Non-pigmented ciliary epithelial cell (primary cell): ENCODE measurements at places on chromosomes 13 and 19.

DNA sequence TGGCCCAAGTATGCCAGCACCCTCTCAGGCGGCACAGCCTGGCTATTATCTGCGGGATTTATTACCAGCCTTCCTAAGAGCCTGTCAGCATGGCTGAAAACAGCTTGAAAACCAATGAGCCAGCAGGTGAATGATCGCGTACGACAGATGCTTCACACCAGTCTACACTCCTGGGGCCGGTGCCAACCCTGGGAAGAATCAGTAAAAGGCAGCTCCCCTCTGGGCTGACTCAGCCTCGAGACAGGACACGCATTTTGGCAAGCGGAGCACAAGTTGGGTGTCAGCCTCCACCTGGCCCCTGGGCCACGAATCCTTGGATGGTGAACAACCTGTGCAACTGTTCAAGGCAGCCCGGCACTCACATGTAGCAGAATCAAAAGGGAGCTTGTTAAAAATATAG, 15.6 kb downstream of the EMP3 start:
- no peak for DNase-seq

DNA sequence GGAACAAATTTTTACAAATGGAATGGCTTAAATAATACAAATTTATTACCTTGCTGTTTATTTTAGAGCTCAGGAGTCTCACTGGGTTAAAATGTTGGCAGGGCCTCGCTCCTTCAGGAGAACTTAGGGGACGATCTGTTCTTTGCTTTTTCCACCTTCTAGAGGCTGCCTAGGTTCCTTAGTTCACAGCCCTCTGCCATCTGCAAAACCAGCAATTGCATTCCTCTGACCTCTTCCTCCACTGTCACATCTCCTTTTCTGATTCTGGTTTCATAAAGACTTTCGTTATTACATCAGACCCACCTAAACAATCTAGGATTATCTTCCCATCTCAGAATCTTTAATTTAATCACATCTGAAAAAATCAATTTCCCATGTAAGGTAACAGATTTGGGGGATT, 249.6 kb upstream of the SPRY2 start:
- DNase-seq: no peak

GRCh38 chr13:86729206-86729605, 930.0 kb upstream of the SLITRK6 start:
- no peak for DNase-seq

GRCh38 chr19:56076498-56076897, 44.6 kb downstream of the ZNF787 start:
- no peak for DNase-seq

- DNase-seq: no peak
Measured at GRCh38 chr13:40520916-40521315, 145.5 kb downstream of the FOXO1 start.

DNA sequence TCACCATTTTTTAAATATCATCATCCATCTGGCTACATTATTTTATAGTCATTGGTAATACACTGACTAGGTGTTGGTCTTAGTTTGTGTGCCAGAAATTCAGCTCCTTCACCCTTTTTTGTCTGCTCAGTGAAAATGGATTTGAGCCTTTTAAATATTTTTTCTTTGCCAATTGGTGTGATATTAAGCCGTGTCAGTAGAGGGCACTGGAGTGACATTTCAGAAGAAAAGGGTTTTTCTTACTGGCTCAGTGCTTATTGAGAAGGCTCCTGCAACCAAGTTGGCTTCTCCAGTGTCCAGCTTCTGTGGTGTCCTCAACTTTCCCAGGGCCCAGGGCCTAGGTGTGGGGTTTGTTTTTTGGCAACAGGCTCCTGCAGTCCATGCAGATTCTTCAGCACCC, 546.6 kb downstream of the DACH1 start:
- DNase-seq: no peak

DNA sequence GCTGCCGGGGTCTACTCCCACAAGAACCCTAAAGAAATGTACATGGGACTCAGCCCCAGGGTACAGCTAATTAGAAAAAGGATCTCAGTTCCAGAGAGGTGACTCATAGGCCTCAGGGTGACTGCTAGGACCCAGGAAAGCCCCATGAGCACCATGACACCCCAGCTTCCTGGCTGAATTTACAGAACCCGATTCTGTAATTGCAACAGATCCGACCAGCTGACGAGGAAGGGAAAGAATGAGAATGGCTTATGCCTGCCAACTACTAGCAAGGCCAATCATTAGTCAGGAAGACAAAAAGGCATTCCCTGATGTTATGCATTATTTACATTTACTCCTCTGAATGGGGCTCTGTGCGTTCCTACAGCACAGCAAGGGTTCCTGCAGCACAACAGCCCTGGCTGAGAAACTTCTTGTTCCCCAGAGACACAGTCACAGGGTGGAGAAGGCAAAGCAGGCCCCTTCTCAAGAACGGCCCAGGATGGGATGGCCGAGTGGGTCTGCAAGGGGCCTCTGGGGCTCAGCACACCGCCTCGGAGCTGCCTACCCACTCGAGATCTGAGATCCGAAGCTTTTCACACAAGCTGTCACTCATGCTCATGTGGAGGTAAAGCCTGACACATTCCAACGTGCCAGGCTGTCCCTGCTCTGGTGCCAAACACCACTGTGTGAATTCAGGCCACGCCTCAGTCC, 27.2 kb downstream of the PBX4 start:
- peak; percentile 95 for DNase-seq

DNA sequence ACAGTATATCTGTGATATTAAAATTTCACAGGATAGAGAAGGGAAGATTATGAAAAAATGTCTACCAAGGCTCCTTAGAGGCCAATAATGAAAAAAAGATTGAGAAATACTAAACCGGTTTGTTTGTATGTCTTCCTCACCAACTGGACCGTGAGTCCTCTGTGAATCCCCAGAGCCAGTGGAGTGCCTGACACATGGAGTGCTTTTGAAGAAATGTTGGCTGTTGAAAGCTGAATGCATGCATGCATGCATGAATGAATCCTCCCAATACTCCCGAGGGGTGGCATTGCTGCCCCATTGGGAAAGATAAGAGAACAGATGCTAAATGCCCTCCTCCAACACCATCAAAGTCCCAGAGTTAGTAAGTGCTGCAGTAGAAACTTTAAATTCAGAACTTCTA, 152.7 kb upstream of the SERP2 start:
- no peak for DNase-seq

- no peak for DNase-seq
Measured at GRCh38 chr19:52188822-52189734, 774 bp upstream of the PPP2R1A start.

DNA sequence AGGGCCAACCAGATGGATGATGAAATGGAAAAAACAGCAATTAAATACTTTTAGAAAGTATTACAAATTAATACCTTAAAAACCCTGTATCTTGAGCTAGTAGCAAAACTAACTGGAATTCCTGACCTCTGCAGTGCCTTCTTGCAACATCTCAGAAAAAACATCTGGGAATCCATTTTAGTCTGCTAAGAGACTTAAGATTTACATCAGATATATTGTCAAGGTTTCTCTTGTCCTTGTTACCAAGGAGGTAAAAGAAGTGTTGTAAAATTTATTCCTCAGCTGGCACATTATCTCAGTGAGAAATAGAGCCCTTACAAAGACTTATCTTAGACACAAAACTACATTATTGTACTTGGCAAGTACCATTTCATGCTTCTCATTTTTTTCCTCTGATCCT, 18.5 kb downstream of the KCNRG start:
- DNase-seq: no peak

- no peak for DNase-seq
Measured at GRCh38 chr19:42143341-42144234, 11.3 kb upstream of the POU2F2 start.

DNA sequence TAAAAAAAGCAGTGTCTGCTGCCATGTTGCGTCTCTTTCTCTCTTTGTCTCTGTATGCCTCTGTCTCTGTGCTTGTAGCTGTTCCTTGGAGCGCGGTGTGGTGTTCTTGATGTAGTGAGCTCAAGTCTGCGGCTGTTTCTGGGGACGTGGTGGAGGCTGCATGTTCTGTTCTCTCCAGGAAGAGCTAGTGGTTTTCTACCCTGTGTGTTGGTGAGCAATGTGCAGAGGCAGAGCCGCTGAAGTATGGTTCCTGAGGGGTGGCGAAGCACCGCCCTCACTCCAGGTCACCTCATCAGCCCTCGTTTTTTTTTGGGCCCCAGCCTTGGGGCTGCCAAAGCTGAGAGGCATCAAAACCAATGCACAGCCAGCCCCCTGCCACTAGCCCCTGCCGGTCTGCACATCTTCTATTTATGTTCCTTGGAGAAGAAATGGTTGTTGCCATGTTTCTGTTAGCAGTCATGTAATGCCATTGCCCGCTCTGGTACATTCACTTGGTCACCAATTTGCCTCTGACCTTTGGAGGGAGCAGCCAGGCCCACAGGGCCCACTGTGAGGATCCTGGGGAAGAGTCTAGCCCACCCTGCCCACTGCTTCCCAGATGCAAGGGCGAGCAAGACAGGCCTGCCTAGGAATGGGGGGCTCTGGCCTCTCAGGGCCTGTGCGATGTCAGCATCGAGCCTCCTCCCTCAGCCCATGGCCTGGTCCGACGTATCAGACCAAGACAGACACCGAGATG, 7.2 kb downstream of the HNRNPL start:
- no peak for DNase-seq

DNA sequence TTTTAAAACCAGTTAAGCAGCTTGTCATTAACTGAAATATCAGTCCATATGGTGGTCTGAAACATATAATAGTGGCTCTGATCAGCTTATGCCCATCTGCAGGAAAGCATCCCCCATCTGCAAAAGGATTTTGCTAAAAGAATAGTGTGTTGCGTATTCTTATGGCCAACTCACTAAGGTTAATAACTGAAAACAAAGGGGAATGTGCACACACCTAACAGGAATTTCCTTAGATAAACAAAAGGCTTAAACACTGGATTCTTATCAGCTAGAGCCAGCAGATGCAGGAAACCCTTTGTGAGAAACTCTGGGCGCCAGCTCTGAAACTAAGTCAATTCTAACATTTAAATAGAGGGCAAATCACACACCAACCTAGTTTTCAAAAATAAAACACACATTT, 22.1 kb downstream of the VPS36 start:
- peak; percentile 61 for DNase-seq

GRCh38 chr13:20799726-20800416, 26.1 kb upstream of the EEF1AKMT1 start:
- no peak for DNase-seq
